Activated T-helper 1 cell treated with anti-CD3 and anti-CD28 coated beads, Interleukin-12 subunit alpha, Interleukin-12 subunit beta, Interleukin-2, Interleukin-4 antibody, amounts not matched to agents 30 ng/mL and 10 ng/mL and 1 ng/mL, durations not matched to agents 14 hours and 24 hours and 36 hours (primary cell): ENCODE measurements at places on chromosomes 11 and 22.
A peak's percentile ranks its signal among the peaks of the same experiment; 100 is the strongest.

GRCh38 chr11:102097186-102097585 lies 13.1 kb upstream of the YAP1 start:
- no peaks in the 10 kb centered on the region for H3K4me1 ChIP-seq
- no peak overlapping the region for H3K27ac ChIP-seq
- no peak overlapping the region for H3K4me3 ChIP-seq

DNA sequence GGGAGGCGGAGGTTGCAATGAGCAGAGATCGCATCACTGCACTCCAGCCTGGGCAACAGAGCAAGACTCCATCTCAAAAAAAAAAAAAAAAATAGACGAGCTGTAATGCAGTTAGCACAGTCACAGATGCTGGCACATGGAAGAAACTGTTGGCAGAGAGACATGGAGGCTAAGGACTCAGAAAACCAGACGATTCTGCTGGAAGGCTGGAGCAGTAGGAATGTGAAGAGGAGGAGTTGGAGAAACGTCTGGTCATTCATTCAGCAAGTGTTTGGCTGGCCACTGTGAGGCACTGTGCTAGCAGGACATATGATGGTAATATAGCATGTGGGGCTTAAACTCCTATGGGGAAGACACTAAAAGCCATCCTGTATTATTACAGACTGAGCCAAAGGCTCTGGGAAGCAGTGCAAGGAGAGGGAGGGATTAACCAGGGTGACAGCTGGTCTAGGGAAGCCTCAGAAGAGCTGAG lies 5.0 kb downstream of the UQCR10 start:
- H3K27ac ChIP-seq = no peak overlapping the region
- H3K4me3 ChIP-seq = no peak overlapping the region
- no peaks in the 10 kb centered on the region for H3K27me3 ChIP-seq

GRCh38 chr11:70303070-70303469 lies 32.6 kb downstream of the PPFIA1 start:
- no peak for DNase-seq
- H3K27me3 ChIP-seq = no peaks in the 10 kb centered on the region
- peaks cover 17% of the 10 kb centered on the region for H3K36me3 ChIP-seq
- H3K27ac ChIP-seq = no peak overlapping the region
- H3K4me1 ChIP-seq = peaks cover 2% of the 10 kb centered on the region
- H3K4me3 ChIP-seq = no peak overlapping the region

- no peak overlapping the region for H3K4me3 ChIP-seq
- DNase-seq = no peak
Observed at GRCh38 chr11:36239636-36240035, 49.6 kb downstream of the COMMD9 start.

DNA sequence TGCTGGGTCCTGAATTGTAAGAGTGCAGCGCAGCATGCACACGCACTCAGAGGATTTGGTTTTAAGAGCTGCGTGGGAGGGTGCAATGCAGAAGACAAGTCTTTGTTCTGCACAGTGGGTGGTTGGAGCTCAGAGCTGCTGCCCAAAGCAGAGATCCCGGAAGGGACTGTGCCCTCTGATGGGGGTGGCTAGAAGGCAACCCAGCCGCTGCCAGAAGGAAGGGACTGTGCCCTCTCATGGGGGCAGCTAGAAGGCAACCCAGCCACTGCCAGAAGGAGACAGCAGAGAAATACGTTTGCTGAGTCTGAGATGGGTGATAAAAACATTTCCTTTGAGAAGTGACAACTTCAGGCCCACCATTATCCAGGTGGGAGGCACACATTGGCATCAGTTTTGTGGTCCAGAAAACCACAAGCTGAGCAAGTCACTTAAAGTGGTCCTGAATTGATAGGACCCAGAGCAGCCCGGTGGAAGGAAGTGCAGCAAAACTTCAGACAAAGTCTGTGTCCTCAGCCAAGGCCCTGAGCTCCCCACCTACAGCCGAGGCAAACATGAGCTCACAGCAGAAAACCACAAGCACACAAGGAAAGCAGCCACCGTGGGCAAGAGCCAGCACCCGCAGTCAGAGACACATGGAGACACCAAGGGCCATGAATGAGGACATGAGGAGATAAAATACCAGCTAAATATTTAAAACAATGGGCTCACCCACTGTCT lies 4.3 kb downstream of the KRTAP5-6 start:
- peaks cover 22% of the 10 kb centered on the region for H3K4me1 ChIP-seq
- no peak for DNase-seq
- no peak overlapping the region for H3K27ac ChIP-seq
- no peak overlapping the region for H3K4me3 ChIP-seq

DNA sequence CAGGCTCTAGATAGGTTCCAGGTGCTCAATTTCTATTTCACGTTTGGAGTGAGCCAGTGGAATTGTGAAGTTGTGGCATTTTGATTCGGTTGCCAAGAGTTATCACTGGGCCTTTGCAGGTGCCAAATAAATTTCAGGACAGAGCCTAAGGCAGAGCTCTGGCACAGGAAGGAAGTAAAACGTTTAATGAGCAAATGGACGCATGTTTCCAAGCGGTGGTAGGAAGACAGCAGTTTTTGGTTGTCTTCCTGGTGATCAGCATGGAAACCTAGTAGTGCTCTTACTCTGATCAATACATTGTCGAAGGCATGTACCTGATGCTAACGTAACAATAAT lies 452 bp downstream of the BIRC3 start:
- H3K36me3 ChIP-seq = peaks cover 35% of the 10 kb centered on the region
- peak overlapping the region; percentile 95 for H3K27ac ChIP-seq
- H3K4me3 ChIP-seq = peak overlapping the region; percentile 97
- no peak for DNase-seq
- H3K27me3 ChIP-seq = no peaks in the 10 kb centered on the region

DNA sequence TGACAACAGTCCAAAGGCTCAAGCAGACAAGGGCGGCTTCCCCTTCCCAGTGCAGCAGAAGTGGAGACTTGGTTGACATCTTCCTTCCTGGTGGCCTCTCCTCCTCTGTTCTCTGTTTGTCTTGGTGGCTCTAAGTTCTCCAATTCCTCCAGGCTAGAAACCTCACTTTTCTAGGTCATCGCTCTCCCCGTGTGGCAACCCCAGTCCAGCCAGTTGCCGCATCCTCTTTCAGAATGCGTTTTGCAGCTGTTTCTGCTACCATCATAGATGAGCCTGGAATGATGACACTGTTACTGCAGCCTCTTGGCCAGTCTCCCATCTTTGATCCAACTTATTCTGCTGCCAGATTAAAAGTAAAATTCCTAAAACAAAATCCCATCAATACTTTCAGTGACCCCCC lies 201.5 kb downstream of the TRIM29 start:
- no peak overlapping the region for H3K27ac ChIP-seq
- H3K36me3 ChIP-seq = no peaks in the 10 kb centered on the region
- no peak overlapping the region for H3K4me3 ChIP-seq
- H3K4me1 ChIP-seq = no peaks in the 10 kb centered on the region
- H3K27me3 ChIP-seq = peaks cover 5% of the 10 kb centered on the region

- no peak overlapping the region for H3K27ac ChIP-seq
- DNase-seq = no peak
- peaks cover 30% of the 10 kb centered on the region for H3K27me3 ChIP-seq
- no peak overlapping the region for H3K4me3 ChIP-seq
- peaks cover 5% of the 10 kb centered on the region for H3K4me1 ChIP-seq
- no peaks in the 10 kb centered on the region for H3K36me3 ChIP-seq
Observed at GRCh38 chr11:17548444-17548843, 1.4 kb downstream of the OTOG start.
